Kidney (tissue), 22 donors: ENCODE measurements at places on chromosomes 1 and 21. TPM values are rescaled to one million over a fixed set of nuclear protein-coding genes. Genes with fewer than 3 reads are reported as not detected.
A peak's percentile ranks its signal among the peaks of the same experiment; 100 is the strongest.

- DNase-seq, result peak; percentile 29
Observed at GRCh38 chr1:104648269-104648691, 898.6 kb downstream of the AMY1C start.

Gene AMY2B
- 31.1 TPM for total RNA-seq

GRCh38 chr1:165476776-165477175 lies 31.9 kb upstream of the RXRG start:
- DNase-seq, result no peak

Gene NHLH2
- not detected for total RNA-seq

Gene ARHGEF16
- 39.3 TPM for total RNA-seq

GRCh38 chr1:25456502-25456901 lies 25.8 kb downstream of the MACO1 start:
- no peak for DNase-seq

GRCh38 chr1:5975133-5975880 lies 16.9 kb downstream of the NPHP4 start:
- DNase-seq, result peak; percentile 63

- DNase-seq, result no peak
Observed at GRCh38 chr21:18269856-18270255, 25.2 kb downstream of the CHODL start.

GRCh38 chr21:46246345-46246744 lies 17.8 kb upstream of the LSS start:
- no peak for DNase-seq

GRCh38 chr1:210635108-210635507 lies 306.4 kb downstream of the HHAT start:
- no peak for DNase-seq

Gene ZBTB8B
- 0.03 TPM for total RNA-seq
